ENCODE measurements at places on chromosomes 11 and 22.
A peak's percentile ranks its signal among the peaks of the same experiment; 100 is the strongest.

DNA sequence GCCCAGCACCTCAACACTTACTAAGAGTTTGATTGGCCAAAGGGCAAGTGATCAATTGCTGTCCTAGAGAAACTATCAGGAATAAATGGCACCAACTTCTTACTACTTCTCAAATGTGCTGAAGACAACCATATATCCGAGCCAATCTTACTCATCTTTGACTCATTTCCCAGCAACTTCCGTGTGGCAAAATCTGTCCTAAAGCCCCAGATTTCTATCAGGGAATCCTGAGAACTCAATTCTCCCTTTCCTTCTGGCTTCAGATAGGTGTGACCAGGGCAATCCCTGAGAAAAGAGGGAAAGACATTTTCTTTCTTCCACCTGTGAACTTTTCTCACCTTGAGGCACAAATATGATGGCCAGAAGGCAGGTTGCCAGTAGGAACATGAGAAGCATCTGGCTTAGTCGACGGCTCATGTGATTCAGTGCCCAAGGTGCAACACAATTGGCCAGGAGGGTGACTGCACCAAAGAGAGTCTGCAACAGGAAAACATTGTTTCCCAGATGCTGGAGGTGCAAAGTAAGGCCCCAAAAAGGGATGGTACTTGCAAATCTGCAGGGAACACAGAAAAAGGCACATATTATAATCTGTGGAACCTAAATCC lies 21.8 kb upstream of the SLC22A24 start:
- no peak for DNase-seq

GRCh38 chr11:1592628-1593027 lies 5.5 kb downstream of the KRTAP5-2 start:
- DNase-seq, result no peak

GRCh38 chr11:35102267-35102666 lies 36.7 kb upstream of the CD44 start:
- no peak for DNase-seq

DNA sequence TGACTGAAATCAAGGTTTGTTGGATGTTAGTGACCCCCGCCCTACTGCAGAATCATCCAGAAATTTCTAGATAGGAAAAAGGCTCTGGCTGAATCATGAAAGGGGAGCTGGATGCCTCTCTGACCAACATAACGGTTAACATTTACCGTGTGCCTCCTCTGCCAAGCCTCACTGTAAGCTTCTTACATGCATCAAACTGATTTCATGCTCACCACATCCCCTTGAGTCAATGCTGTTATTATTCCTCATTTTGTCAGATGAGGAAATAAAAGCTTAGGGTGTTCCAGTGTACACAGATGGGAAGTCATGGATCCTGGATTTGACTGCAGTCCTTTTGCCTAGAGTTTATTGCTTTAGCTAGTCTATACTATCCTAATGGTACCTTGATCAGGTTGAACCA lies 5.9 kb upstream of the HMOX1 start:
- DNase-seq, result peak; percentile 76

GRCh38 chr11:106463154-106463553 lies 385.7 kb downstream of the AASDHPPT start:
- DNase-seq, result no peak

- DNase-seq, result peak; percentile 60
Observed at GRCh38 chr11:6251120-6251733, 8.4 kb upstream of the CCKBR start.

DNA sequence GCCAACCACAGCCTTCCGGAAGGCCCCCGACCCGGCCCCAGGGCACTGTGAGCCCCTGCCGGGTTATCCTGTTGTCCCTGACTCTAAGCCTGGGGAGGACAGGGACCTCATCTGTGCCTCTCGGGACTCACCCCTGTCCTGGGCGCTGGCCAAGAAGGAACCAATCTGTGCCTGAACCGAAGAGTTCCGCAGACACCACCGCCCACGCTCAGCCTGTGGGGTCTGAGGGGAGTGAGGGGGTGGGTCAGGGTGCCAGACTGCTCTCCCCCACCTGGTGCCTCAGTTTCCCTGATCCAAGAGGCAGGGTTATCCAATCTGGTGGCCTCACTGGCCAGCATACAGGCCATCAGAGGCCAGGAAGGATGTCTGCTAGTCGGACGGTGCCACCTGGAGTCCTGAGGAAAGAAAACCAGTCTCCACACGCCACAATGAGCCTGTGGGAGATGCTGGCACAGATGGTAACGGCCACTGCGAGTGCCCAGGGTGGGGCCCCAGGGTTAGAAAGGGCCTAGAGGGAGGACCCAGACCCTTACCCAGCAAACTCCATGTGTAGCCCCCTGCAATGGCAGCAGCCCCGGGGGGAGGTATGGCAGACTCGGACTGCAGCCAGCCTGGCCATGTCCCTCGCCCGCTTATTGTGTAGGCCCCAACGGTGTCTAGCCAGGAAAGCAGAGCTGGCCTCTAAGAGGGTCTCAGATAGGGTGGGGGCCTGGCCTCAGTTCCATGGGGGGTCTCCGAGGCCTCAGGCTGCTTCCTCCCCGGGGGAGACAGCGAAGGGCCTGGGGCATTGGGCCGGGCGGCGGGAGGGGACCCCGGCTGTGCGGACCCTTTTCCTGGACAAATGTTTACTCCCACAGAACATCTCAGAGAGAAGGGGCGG lies 827 bp upstream of the TNNT3 start:
- no peak for DNase-seq

DNA sequence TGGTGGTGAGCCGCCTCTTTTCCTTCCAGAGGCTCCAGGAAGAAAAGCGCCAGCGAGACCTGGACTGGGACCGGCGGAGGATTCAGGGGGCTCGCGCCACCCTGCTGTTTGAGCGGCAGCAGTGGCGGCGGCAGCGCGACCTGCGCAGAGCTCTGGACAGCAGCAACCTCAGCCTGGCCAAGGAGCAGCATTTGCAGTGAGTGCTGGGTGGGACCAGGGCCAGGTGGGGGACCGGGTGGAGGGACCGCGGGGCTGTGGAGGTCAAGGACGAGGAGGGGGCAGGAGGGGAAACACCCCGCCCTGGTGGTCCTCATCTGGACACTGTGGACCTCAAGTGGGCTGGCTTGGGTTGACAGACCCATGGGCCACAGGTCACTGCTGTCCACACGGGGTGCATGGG lies 17.4 kb downstream of the RIBC2 start:
- no peak for DNase-seq

GRCh38 chr11:104366321-104366734 lies 202.4 kb upstream of the PDGFD start:
- DNase-seq, result no peak

- DNase-seq, result no peak
Observed at GRCh38 chr22:48976556-48977535, 850.8 kb downstream of the BRD1 start.

- no peak for DNase-seq
Observed at GRCh38 chr11:75593286-75593915, 31.3 kb downstream of the SERPINH1 start.

DNA sequence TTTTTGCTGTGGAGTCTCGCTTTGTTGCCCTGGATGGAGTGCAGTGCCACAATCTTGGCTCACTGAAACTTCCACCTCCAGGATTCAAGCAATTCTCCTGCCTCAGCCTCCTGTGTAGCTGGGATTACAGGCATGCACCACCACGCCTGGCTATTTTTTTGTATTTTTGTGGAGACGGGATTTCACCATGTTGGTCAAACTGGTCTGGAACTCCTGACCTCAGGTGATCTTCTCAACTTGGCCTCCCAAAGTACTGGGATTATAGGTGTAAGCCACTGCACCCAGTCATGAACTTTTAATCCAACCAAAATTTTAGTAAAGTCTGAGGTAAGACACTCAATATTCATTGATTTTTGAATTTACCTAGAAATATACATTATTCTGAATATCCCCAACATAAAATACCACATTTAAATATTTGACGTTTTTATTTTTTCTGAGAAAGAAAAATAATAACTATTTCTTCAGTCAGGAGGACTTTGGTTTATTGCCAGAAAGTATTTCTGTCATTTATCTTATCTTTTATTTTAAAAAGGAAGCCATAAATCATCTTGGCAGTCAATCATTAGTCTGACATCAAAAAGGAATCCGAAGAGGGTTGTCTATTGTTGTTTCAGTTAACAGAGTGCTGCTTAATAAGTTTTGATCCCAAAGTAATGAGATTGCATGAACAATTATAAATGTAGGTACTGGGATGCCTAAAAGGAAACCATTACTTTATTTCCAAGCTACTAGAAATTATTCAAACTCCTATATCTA lies 102.2 kb upstream of the GRIA4 start:
- DNase-seq, result no peak

- DNase-seq, result peak; percentile 65
Observed at GRCh38 chr22:21951931-21952465, 650 bp downstream of the PPM1F start.

DNA sequence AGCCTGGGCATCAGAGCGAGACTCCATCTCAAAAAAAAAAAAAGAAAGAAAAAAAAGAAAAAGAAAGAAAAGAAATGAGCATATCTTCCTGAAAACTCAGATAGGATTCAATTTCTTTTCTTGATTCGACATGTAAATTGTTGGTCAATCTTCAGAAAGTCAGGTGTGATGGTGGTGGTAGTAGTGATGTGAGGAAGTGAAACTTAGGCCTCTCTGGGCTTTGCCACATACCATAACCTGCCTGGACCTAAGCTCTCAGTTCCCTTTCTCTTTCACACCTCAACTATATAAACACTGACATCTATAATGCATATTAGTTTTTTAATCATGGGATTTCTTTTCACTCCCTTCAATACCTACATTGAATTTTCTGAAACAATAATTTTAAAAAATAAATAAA lies 98.0 kb upstream of the TBCEL start:
- DNase-seq, result no peak

GRCh38 chr11:115886422-115886733 lies 382.2 kb upstream of the CADM1 start:
- DNase-seq, result no peak

GRCh38 chr11:46554213-46555147 lies 39.3 kb downstream of the AMBRA1 start:
- peak; percentile 84 for DNase-seq

GRCh38 chr11:122852074-122852795 lies 13.9 kb downstream of the CRTAM start:
- DNase-seq, result peak; percentile 36

DNA sequence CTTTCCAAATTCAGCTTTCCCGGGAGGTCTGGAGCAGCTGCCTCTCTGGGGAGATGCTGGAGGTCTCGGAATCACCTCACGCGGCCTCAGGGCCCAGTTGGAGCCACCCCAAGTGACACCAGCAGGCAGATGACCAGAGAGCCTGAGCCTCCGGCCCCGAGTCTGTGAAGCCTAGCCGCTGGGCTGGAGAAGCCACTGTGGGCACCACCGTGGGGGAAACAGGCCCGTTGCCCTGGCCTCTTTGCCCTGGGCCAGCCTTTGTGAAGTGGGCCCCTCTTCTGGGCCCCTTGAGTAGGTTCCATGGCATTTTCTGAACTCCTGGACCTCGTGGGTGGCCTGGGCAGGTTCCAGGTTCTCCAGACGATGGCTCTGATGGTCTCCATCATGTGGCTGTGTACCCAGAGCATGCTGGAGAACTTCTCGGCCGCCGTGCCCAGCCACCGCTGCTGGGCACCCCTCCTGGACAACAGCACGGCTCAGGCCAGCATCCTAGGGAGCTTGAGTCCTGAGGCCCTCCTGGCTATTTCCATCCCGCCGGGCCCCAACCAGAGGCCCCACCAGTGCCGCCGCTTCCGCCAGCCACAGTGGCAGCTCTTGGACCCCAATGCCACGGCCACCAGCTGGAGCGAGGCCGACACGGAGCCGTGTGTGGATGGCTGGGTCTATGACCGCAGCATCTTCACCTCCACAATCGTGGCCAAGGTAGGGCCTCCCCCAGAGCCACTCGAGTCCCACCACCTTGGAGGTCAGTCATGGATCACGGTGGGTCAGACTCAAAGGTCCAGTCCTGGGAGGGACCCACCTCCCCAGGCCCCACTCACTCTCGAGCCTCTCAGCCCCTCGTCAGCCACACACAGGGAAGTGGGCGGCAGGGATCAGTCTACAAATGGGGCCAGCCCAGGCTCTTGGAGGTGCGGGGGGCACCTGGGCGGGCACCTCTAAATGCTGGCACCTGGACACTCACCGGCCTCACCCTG lies 525 bp downstream of the SLC22A12 start:
- DNase-seq, result no peak

DNA sequence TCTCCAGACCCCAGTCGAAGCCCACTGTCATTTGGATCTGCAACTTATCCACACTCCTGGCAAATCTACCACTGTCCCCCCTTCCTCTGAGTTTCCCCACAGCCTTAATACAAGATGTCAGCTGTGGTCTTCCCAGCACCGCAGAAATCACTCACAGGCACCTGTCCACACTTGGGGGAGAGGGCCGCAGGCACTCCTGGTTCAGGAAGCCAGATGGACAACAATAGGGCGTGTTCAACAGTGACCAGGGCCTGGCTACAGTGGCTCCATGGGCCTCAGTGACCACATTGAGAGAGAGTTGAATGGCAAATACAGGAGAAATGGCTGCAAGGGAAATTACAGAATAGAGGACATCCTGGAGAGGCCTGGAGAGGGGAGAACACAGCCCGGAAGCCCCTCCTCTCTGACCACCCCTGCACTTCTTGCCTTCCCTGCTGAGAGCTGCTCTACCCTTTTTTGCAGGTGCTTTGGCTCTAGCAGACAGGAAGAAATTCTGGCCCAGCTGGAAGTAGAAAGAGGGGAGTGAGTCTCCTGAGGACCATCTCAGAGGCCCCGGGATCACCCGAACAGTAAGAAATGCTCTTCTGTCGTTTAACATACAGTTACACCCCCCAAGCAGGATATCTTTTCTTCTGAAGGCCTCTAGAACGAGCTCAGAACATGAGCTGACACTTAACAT lies 164.6 kb downstream of the FEZ1 start:
- no peak for DNase-seq

GRCh38 chr22:20022231-20022977 lies 1.5 kb downstream of the TANGO2 start:
- no peak for DNase-seq

DNA sequence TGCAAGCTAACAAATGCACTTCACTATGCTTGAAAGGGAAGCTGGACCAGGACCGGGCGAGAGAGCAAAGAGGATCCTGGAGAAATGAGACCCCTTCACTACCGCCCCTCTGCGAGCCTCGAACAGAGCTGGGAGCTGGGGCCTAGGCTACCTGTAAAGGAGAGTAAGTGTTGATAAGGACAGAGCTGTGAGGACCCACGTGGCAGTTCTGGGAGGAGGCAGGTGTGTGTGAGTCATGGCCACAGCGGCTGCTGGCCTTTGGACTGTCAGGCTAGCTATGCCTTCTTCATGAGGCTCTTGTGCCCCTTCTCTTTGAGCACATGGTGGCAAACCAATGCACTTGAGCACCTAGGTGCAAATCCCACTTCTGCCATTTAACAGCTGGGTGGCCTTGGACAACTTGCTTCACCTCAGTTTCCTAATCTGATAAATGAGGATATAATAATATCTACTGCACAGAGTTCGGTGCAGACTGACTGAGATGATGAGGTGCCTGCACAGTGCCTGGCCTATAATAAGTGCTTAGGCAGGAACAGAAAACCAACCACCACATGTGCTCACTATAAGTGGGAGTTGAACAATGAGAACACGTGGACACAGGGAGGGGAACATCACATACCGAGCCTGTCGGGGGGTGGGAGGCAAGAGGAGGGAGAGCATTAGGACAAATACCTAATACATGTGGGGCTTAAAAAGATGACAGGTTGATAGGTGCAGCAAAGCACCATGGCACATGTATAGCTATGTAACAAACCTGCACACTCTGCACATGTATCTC lies 35.3 kb upstream of the KCNJ11 start:
- no peak for DNase-seq

All from LHCN-M2 (cell line).